ENCODE measurements at places on chromosomes 2 and 18.

DNA sequence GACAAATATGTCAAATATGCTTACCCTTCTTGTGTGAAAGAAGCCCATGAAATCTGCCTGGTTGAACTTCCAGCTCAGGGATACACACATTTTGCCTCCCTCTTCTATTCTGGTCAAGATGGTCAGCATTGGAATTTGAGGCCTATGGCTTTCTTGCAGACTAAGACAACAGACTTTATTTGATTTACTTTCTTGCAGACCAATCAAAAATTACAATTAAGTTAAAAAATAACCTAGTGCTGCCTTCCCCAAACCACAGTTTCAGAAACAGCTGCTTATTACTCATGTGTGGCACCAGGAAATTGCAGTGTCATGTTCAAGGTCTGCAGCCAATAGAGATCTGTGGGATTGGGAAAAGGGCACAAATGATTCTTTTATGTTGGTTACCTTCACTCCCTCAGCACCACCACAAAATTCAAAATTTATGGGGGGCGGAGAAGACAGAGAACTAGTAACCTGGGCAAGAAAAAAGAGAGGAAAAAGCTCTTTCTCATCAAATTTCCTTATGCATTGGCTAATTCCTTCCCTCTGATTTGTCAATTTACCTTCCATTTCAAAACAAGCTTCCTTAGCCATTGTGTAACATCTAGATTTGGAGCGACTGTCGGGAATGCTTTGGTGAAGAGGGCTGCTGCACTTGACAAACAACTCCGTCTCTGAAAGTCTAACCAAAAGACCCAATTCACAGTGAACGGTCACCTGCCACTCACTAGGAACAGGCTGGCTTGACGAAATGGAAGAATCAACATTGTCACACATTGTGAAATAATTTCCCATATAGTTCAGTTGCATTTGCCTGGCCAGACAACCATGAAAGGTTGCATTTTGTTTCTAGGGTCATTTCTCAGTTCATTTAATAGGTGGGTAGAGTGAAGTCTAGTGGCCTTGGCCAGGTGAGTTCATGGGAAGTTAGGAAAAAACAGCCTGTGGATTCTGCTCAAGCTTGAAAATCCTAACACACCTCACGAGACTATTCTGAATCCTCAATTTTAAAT lies 100.4 kb upstream of the FZD5 start:
- no peak for DNase-seq

- no peak for DNase-seq
Observed at GRCh38 chr2:51335087-51336058, 303.4 kb upstream of the NRXN1 start.

DNA sequence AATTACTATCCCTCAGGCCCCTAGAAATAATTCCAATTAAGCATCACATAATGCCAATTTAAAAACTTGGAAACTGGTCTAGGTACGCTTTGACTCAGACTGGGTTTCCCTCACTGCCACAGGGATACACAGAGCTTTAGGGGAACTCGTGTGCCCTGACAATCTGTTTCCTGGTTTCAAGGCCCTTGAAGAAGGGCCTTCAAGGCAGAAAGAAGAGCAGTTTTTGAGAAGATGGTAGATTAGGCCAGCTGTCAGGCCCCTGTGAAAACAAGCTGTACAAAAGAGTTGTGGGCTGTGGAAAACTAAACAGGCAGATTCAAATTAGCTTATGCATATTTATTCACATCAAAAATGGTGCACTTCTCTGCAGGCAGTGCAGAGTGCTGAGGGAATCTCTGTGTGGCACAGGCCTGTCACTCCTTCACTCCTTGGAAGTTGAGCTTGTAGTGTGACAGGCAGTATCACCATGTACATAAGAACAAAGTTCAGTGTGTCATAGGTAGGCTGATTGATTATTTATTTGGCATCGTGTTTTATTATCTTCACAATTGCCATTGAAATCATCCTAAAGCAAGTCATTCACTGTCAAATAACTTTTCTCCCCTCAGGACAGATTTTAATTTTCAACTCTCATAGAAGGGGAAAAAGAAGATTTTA lies 614.4 kb upstream of the GYPC start:
- no peak for DNase-seq

DNA sequence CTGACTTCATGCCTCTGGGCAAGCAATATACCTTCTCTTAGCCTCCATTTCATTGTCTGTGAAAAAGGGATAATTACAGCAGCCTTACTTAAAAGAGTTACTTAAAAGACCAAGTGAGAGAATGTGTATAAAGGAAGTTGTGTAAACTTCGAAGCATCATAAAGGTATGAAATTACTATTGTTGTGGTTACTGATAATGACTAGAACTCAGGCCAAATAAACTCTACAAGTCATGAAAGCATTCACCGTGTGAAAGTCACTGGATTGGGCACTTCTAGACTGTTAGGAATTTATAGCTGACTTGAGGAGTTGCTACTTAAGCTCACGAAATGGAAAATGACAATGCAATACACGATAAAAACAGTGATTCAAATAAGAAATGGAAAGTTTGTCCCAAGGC lies 67.4 kb upstream of the HAAO start:
- no peak for DNase-seq

- DNase-seq: no peak
Observed at GRCh38 chr2:150339951-150340350, 147.5 kb downstream of the RND3 start.

GRCh38 chr2:42752314-42752713 lies 11.6 kb downstream of the OXER1 start:
- DNase-seq: no peak

GRCh38 chr2:30923623-30924022 lies 116.4 kb upstream of the CAPN13 start:
- DNase-seq: no peak
